ENCODE measurements at places on chromosomes 1 and 21.

- no peak for DNase-seq
These were observed 140.8 kb downstream of the PGBD5 start for GRCh38 chr1:230285351-230285750.

GRCh38 chr1:3308053-3308452, 146.4 kb upstream of the ARHGEF16 start:
- DNase-seq: peak; percentile 28

DNA sequence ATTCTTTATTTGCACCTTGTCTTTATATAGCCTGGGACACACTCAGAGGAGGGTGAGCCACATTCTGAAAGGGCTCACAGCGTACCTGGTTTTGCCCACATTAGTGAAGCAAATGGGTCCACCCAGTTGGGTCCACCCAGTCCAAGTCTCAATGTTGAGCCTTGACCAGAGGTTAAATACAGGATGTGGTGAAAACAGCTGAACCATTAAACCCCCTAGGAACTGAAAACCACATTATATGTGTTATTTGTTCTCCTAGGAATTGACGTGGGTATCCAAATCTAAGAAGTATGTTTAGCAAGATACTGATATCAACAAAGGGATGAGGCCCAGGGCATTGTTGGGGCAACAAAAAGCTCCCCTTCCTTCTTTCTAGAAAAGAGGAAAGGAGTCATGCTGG, 83.8 kb downstream of the SETD4 start:
- no peak for DNase-seq

DNA sequence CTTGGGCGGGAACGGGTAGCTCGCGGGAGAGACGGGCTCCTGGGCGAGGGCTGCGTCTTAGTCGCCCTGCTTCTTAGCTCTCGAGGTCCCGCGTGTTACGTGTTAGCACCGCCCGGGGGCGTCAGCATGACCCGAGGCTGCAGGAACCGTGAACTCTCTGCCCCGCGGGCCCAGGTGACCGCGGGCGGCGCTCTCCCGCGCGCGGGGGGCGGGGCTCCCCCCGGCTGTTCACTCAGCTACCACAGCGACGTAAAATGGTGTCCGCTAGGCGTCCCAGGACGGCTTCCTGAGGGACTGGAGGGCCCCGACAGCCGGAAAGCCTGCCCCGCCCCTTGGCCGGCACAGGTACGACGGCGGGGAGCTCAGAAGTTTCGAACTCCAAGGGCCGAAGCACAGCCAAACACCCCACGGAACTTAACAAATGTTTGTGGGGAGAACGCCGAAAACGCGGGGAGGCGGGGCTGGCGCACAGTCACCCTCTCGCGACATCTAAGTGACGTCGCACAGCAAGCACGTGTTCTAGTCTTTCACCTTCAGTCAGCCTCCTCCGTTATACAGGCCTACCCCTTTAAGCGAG, 780 bp upstream of the RBM15 start:
- peak; percentile 96 for DNase-seq

GRCh38 chr1:1360506-1361169, 2.3 kb upstream of the MXRA8 start:
- DNase-seq: no peak

DNA sequence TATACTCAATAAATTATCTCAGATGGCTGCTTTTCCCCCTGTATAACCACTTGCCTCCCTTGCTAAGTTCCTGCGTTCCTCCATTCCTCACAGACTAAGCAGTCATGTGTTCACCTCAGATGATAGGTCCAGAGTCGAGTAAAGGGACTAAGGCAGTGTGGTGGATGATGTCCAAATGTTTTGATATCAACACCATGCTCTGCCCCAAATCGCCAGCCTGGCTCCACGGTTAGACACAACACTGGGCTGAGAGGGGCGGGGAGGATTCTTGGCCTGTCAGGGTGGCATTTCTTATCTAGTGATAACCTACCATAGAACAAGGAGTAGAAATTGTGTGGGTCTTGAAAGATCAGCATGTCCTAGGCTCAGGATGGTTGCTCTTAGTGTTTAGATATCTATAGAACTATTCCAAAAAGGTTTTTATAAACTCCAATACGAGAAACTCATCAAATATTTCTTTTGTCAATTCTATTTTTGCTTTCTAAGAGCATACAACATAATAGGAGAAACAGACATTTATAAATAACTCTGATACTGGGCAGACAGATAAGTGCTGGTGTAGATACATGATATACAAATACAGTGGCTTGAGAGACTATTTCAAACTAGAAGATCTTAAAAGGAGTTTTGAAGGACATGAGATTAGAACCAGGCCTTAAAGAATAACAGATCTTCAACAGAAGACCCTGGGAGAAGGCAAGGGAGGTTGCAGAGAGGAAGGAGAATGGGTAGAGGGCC, 21.5 kb downstream of the GJA5 start:
- no peak for DNase-seq

DNA sequence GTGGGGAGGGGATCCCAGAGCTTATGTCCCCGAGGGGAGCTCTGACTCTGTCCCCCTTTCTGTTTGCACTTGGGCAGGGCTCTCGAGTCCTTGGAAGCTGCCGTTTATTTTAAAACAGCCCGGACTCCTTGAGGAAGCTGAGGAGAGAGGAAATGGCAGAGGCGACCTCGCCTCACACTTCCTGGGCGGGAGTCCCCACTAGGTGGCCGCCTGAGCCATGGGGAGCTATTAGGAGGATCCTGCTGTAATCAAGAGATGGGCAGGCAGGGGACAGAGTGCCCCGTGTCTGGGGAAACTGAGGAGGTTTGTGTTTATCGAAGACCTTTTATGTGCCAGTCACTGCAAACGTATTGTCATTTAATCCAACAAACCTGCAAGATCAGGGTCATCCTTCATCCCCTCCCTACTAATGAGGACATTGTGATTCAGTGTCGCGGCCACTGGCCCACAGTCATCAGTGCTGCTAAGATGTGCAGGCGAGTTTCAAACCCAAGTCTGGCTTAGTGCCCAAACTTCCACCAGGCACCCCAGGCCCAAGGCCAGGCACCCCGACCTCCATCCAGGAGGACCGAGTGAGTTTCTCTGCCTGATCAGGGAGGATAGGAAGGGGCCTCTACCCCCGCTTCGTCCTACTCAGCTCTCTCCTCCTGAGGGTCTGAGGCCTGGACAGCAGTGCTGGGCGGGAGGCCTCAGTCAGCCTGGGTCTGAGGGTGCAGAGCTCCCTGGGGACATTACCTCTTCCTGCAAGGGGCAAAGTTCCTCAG, 316.9 kb upstream of the VAMP3 start:
- peak; percentile 54 for DNase-seq

GRCh38 chr1:22983944-22984343, 11.3 kb upstream of the LACTBL1 start:
- no peak for DNase-seq

GRCh38 chr1:159991513-159991912, 37.5 kb upstream of the SLAMF9 start:
- peak; percentile 61 for DNase-seq

DNA sequence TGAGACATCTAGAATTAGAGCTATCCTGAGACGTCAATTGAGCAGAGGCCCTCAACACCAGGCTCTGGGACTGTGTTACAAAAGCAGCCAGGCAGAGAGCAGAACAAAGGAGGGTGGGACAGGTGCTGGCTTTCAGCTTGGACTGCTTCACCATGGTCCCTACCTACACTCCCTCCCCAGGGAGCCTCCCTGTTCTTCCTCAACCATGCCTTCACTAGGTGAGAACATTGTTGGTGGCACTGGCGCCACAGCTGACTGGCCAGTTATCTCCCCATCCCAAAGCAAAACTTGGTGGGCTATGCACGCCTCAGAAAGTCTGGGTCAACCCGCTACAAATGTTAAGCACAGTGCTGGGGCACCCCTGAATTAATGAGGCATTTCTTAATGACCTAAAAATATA, 87.8 kb downstream of the NMNAT2 start:
- DNase-seq: no peak

DNA sequence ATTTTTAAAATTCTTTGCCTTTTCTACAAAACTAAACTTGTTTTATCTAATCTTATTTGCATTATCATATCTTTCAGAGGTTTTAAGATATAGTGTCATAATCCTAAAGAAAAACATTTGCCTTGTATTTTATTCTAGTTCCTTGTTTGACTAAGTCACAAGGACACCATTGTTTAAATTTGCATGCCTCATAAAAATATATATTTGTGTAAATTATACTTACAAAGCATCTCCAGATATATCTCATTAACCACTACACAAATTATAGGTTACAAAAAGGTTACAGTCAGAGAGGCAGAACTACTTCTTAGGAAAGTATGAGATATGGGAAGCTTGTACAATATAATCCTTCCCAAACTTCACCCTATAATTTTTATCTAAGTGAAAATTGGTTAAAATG, 4.2 kb upstream of the RGS13 start:
- no peak for DNase-seq

DNA sequence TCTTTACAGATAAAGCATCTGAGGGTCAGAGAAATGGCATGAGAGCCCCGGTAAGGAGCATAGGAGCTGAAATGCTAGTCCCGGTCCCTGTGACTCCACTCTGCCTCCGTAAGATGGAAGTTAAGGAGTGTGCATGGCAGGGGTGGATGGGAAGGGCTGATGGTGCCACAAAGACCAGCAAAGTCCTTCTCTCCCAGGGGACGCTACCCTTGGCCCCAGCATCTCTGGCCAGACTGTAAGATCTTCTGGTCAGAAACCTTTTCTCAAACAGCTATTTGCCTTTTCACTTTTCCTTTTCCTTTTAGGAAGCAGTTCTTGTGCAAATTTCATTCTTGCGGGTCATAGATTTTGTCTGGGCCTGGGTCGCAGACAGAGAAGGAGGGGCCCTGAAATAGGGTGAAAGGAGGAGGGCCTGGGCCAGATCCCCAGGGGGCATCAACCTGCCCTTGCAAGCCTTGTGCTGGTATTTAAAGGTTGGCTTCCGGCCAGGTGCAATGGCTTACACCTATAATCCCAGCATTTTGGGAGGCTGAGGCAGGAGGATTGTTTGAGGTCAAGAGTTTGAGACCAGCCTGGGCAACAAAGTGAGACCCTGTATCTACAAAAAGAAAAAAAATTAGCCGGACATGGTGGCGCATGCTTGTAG, 14.4 kb upstream of the EPS8L3 start:
- DNase-seq: no peak

- DNase-seq: peak; percentile 29
These were observed 4.3 kb downstream of the RNF19B start for GRCh38 chr1:32960342-32960741.

- DNase-seq: peak; percentile 33
These were observed 5.4 kb upstream of the NTNG1 start for GRCh38 chr1:107135463-107135862.

GRCh38 chr21:26949830-26950229, 17.1 kb downstream of the ADAMTS5 start:
- DNase-seq: no peak

GRCh38 chr1:207306603-207307002, 14.9 kb upstream of the CD55 start:
- DNase-seq: no peak

GRCh38 chr1:173301507-173301906, 94.4 kb upstream of the TNFSF4 start:
- no peak for DNase-seq

- peak; percentile 98 for DNase-seq
These were observed 13.8 kb downstream of the TP53BP2 start for GRCh38 chr1:223831755-223832636.

DNA sequence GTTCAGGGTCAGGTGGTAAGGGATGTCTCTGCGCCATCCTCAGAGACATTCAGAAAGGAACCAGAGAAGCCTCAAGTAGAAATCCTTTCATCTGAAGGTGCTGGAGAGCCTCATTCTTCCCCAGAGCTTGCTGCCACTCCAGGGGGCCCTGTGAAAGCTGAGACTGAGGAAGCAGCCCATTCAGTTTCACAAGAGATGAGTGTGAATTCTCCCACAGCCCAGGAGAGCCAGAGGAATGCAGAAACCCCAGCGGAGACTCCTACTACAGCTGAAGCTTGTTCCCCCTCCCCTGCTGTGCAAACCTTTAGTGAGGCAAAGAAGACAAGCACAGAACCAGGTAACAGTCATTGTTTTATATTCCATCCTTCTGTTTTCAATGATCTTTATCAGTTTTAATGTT, 38.7 kb downstream of the ZBTB40 start:
- DNase-seq: no peak

DNA sequence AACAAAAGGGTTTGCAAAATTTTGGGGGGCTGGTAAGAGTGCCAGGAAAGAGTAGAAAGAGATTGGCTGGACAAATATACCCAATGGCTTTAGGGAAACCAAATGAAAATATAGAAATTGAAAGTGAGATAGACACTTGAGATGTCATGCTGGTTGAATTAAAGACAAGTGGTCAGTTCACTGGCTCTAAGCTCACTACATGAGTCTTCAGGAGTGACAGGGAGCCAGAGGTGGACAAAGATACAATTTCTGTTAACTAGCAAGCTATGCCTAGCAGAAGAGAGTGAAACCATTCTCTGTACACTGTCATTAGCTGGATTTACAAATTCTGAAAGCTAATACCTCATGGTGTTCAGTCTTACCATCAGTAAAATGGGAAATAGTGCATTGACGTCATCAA, 82.5 kb downstream of the TBX15 start:
- no peak for DNase-seq

DNA sequence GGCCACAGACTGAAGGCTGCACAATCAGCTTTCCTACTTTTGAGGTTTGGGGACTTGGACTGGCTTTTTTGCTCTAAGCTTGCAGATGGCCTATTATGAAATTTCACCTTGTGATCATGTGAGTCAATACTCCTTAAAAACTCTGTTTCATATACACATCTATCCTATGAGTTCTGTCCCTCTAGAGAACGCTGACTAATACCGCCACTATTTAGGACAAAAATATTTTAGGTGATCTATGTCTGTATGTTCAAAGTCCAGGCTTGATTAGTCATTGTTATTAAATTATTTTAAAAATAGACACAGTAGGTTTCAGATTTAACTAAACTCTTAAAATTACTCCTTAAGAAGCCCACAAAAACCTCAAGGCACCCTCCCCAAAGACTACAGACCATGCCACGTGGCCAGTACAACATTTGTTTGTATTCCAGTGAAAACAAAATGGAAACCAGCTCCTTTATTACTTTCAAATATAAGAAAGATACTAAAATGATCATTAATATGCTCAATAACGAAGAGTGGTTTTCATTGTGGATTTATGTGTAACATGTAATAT, 63.1 kb downstream of the TMPRSS15 start:
- DNase-seq: no peak

DNA sequence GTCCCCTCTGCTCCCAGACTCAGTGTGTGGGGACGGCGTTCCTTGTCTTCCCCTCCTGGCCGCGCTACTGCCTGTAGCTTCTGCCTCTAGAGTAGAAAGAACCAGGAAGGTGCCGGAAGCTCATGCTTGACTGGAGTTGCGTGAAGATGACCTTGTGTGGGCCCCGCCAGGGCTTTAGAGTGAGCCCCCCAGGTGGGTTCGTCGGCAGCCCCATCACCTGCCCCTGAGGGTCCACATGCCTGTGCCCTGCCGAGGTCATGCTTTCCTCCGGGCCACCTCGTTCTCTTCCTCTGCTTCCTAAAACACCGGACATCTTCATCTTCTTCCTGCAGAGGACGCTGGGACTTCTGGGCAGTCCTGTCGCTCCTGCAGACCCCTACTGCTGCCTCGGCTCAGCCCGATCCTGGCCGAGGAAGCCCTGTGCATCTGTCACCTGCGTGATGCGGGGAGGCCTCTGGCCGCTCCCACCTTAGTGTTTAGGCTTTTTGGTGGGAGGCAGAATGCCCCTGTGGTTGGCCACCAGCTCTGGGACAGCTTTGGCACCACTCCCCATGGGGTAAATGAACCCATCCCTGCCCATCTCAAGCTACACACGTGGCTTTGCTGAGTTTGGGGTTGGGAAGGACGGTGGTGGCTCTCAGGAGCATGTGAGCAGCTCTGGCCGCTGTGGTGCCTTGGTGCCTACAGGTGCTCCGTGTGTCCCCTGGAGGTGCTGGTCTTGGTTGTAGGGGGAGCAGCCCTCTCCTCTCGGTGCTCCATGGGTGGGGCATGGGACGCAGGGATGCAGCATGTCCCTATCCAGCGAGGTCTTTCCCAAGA, 12.3 kb downstream of the OBSCN start:
- no peak for DNase-seq

- DNase-seq: no peak
These were observed 22.1 kb downstream of the PLEKHA6 start for GRCh38 chr1:204337583-204337982.

Measured in suppressor macrophage treated with lipopolysaccharide for 1 hour (primary cell).